ENCODE measurements at places on chromosomes 7 and 10.

DNA sequence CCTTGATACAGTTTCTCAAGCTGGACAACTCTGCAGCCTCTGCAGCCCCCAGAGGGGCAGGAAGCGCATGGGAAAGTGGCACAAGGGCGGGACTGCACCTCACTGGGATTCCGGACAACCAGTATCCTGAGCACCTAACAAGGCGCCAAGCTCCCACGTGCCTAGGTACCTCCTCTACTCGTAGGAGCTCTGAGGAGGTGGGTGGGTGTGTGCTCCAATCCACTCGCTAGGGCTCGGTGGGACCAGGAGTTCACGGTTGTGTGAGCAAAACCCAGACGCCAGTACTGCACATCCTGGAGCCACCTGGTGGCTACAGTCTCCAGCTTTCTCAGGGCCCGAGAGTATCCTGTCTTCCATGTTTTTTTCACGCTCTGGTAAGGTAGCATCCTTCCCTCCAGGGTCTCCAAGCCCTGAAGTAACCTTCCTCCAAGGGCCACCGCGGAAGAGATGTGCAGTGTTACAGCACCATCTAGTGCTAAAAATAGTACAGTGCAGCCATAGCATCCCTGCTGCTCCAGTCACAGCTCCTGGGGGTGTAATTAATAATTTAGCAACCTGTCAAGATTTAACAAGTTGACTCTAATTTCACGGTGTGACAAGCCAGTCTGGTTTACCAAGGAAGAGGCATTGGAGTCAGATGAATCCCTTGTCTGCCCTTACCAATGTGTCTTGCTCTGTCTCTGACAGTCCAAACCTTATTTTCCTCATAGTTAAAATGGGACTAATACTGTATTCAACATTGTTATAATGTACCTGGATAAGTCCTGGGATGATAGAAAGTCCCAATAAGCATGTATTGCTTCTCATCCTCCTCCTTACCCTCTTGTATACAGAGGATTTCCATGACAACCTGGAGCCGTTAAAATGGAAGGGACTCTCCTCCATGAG, 70.4 kb downstream of the HERPUD2 start:
- DNase-seq = no peak

DNA sequence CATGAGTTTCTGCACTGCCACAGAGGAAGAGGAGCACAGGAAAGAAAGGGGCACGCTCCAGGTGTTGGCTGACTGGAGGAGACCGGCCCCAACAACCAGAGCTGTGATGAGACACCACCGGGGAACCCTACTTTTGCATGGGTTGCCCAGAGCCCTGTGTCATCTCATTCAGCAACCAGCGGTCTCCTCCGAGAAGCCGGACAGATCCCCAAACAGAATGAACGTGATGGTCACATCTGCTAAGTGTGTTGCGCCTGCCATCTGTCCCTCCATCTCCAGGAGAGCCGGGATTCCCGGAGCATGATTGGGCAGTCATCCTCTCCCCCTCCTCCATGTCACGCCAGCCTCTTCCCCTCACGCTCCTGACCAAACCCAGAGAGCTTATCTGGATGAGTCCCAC, 22.9 kb downstream of the PARP12 start:
- DNase-seq = no peak

- no peak for DNase-seq
Observed at GRCh38 chr10:77566236-77566635, 71.4 kb downstream of the KCNMA1 start.

GRCh38 chr7:156609010-156609877, 31.3 kb upstream of the RNF32 start:
- no peak for DNase-seq

GRCh38 chr7:80871228-80871627, 47.6 kb downstream of the SEMA3C start:
- DNase-seq = no peak

DNA sequence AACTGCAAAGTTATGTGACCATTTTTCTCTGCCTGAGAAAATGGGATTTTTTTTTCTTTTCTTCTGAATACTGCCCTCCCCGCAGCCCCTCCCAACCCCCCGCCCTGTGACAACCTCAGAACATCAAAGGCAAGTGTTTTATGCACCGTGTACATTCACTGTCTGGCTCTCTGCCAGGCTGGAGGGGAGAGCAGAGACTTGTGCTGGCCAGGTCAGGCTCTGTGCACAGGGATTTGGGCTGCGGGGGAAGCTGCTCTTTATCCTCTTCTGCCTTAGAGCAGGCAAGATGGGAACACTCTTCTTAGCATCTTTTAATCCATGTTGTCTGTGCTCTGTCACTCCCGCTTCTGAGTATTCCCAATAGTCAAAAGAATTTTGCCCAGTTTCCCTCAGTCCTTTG, 195.1 kb downstream of the CCSER2 start:
- no peak for DNase-seq

DNA sequence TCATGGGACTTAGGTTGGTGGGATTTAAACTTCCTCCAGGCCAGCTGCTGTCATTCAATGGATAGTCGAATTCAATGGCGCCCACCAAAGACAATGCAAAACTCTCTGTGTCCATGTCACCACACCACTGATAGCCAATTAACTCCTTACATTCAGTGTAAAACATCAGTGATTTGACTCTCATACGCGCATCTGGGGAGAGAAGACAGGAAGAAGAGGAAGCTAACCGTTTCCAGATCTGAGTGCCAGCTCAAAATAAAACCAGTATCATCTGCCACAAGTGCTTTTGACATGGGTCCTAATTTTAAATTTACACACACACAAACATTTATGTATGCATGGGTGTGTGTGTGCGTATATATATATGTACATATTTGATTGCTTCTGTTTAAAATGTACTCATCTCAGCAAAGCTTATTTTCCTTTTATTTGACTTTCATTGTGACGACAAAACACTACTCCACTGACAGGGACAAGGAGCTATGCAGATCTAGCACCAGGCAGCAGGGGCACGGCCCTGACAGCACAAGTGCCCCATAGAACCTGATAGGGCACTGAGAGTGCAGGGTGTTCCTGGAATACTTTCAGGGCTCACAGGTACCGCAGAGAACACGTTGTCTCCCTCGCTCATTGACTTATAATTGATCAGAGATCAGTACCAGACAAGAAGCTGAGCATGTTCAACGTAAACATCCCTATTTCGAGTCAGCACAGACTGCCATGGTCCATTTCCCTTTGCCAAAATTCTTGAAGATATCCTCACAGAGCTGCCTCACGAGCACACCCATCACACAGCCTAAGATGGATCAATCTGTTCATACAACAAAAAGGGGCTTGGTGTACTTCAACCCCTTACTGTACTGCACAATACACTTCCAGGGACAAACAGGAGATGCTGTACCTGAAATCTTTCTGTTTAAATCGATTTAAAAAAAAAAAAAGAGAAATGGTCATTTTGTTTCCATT, 176.1 kb downstream of the COBL start:
- DNase-seq = no peak

GRCh38 chr10:107727767-107728317, 563.3 kb upstream of the SORCS1 start:
- DNase-seq = no peak

DNA sequence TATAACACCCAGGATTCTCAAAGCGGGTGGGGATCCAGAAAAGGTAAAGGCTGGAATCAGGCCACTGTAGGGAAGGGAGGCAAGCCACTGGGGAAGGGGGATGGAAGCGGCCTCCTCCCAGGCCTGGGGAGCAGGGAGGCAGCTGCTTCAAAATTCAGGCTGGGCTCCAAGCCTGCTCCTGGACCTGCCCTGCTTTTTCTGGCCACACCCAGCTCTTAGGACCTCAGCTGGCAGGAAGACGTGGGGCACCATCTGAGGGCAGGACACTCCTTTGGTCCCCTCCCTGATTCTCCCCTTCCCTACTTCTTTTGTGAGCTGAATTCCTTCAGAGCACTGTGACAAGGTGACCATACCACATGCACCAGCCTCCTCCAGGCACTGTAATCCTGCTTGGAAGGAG, 4.6 kb upstream of the LBX1 start:
- DNase-seq = no peak

DNA sequence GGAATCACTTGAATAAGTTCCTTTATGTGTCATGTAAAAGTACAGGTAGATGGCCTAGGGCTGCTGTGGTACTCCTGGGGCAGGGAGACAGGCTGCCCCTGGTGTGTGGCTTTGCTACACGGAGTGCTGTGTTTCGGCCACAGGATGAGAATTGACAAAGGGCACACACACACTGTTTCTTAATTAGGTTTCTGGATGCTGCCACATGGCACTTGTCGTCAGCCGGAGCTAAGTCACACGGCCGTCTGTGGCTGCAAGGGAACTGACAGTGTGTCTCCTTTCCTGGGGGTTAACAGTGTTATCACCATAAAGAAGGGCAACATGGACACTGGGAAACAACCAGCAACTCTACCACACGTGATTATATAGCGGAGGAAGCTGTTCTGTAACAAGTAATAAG, 55.7 kb upstream of the CREB5 start:
- no peak for DNase-seq

GRCh38 chr10:57963546-57963945, 304.1 kb downstream of the IPMK start:
- DNase-seq = no peak

DNA sequence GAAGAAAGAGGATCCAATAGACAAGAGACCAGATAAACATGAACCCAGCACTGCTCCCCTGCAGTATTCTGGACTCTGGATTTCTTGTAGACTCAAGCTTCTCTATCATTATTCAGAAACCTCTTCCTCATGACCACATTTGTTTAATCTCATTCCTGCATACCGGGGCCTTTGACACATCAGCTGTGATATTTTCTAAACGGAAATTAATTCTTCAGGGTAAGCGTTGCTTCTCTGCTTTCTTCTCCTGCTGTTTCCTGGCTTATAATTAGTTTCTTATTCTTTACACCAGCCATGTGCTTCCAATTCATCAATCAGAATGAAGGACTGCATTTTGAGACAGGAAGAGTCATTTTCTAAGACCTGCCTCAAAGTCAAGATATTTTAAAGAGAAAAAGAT, 54.2 kb upstream of the TARP start:
- DNase-seq = no peak

DNA sequence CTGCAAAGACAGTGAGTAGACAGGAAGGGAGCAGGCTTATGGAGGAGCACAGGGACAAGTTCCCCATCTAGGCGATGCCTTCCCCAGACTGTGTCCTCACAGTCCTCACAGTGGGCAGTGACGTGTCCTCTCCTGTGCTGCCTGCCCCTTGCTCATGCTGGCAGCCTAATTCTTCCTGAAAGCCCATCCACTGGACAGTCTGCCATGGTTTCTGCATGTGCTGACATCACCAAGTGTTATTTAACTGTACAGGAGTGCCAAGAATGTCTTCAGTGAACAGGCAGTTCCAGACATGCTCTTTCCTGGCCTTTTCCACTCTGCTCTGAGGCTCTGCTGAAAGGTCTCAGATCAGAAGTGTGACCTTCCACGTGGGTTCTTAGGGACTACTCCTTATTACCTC, 54.1 kb downstream of the ZNF248 start:
- no peak for DNase-seq

GRCh38 chr7:2866601-2867000, 22.5 kb upstream of the GNA12 start:
- DNase-seq = no peak

DNA sequence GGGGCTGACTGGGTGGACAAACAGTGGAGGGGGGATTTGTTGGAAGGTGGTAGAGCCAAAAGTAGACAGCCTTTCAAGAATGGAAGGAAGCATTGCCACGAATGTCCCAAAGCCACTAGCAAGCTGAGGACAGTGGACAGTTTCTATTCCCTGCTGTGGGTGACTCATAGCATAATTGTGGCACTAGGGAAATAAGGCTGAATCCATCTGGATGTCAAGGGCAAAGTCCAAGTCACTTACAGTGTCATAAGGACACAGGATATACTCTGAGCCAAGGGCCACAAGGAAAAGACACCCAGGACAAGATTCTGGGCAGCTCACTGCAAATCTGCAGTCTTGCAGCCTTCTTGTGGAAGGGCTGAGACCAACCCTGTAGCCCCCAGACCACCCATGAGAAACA, 79.7 kb downstream of the FRMPD2 start:
- DNase-seq = no peak

DNA sequence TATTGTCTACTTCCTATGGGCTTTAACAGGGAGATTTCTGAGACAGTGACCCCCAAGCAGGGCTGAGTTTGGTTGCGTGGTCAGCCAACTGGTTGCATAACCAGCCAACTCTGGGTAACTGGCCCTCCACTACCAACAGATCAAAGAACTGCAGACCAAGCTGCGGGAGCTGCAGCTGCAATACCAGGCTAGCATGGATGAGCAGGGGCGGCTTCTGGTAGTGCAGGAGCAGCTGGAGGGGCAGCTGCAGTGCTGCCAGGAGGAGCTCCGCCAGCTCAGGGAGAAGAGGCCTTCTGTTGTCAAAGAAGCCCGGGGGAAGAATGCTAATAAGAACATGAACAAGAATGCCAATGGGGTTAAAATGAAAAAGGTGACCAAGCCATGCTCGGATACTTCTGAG, 15.7 kb upstream of the FLNC start:
- DNase-seq = no peak

DNA sequence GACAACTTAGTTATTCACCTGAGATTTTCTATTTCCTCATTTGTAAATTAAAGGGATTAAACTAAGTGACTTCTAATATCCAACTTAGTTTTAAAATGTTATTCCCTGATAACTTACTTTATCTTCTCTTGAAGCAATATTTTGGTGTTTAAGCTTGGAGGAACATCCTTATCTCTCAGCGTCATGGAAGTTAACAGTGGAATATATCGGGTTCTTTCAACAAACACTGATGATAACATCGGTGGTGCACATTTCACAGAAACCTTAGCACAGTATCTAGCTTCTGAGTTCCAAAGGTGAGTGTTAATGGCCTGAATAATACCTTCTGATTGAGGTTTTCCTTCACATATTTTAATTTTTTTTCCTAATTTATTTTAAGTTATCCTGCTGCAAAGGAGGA, 14.1 kb downstream of the HSPA14 start:
- no peak for DNase-seq

Data from stimulated activated CD4-positive, alpha-beta T cell treated with anti-CD3 and anti-CD28 coated beads, TNF-alpha, amount 100 ng/mL, for 1 hour (primary cell).